Globus pallidus (tissue), 1 donor: ENCODE measurements at places on chromosomes 1 and 21.

- DNase-seq = no peak
Observed at GRCh38 chr1:222021129-222021528, 279.2 kb upstream of the DUSP10 start.

GRCh38 chr21:14862794-14863720 is 201.7 kb downstream of the NRIP1 start:
- DNase-seq = no peak

- peak; percentile 3 for DNase-seq
Observed at GRCh38 chr21:33975548-33976081, 60.0 kb upstream of the ATP5PO start.

DNA sequence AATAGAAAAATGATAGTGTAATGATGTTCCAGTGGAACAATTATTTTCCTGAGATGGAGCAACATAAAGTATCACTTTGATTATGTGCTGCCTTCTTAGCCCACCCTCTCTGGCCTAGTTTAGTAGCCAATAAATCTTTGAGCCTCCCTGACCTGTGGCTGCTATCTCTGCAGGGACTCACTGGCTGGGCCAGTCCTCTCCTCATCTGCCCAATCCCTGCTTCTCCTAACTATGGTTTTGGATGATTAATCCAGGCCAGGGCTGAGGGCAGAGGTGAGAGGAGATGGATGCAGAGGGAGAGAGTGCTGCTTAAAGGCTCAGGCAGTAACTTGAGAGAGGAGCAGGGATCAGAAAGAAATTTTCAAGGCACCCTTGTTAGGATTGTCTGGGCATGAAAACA is 89.0 kb upstream of the CD34 start:
- DNase-seq = no peak

DNA sequence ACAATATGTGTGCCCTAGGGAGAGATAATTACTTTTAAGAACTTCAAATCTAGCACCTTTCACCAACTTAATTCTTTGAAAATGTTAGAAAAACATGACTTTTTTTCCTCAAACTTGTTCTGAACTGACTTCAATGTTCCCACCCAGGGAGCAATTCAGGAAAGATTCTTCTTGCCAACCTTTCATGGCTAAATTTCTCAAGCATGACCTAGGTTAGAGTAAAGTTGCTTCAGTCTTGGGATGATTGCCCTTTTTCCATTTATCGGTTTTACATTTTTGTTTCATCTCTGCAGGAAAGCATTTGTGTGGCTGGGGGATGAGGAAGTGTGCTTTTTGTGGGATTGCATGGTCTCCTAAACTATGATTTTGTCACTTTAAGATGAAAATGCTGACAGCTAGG is 647.7 kb downstream of the LTN1 start:
- DNase-seq = no peak

DNA sequence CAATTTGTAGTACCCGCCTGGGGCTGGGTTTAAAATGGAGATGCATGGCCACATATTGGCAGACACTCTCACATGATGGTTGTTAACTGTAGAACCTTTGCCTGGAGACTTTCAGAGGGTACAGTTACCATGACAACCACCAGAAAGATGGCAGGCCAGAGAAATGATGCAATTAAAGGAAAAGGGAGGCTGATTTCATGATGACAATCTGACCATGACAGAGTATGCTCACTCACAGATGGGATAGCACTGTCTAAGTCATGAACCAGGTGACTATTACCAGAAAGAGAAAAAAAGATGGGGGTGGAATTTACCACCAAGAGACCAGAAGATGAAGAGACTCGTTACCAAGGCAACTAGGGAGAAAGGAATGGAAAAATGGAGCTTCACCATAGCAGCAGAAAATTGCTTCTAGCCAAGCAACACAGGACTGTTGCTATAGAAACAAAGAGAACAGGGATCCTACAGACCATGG is 3.5 kb upstream of the TRIT1 start:
- DNase-seq = no peak

DNA sequence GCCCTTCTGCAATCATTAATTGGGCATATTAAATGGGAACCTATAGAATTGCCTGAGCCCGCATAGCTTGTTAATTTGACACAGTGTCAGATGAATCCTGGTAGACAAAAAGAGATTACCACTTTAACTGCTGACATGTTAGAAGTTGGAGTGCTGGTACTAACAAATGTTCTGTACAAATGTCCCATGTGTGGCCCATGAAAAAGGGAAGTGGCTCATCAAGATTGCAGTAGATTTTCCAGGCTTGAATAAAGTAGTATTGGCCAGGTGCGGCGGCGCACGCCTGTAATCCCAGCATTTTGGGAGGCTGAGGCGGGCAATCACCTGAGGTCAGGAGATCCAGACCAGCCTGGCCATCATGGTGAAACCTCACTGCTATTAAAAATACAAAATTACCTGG is 45.6 kb downstream of the GNPAT start:
- DNase-seq = no peak

DNA sequence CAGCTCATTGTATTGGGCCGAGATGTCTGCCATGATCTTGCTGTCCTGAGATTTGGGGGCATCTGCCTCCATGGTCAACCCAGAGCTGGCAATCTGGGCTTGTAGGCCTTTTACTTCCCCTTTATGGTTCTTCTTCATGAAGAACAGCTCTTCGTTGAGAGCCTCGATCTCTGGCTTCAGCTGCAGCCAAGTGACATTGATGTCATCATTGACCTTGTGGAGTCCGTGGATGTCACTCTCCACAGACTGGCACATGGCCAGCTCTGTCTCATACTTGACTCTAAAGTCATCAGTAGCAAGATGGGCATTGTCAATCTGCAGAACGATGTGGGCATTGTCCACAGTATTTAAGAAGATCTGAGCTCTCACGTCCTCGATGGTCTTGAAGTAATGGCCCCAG is 29.2 kb downstream of the RAP1A start:
- DNase-seq = peak; percentile 26

GRCh38 chr1:22824466-22824865 is 113.8 kb downstream of the EPHB2 start:
- no peak for DNase-seq

GRCh38 chr21:17921579-17922530 is 102.7 kb upstream of the C21orf91 start:
- no peak for DNase-seq

DNA sequence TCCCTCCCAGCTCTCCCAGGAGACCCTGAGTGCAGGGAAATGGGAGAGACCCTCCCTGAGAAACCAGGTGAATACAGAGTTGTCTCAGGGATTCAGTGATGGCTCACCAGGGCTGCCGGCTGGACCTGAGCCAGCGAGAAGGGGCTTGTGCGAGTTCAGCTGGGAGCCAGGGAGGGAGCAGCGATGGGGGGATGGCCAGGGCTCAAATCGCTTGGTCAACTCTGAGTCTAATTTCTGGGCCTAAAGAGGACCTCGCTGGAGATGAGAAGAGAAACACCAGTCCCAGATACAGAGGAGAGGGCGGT is 6.5 kb downstream of the FCGR2A start:
- DNase-seq = no peak

DNA sequence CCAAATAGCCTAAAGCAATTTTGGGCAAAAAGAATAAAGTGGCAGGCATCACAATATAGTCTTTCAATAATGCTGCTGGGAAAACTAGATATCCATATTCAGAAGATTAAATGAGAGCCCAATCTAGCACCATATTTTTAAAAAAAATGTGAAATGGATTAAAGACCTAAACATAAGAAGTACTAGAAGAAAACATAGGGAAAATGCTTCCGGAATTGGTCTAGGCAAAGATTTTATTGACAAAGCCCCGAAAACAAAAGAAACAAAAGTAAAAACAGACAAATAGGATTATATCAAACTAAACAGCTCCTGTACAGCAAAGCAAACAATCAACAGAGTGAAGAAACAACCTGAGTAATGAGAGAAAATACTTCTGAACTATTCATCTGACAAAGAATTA is 48.6 kb upstream of the KCNK1 start:
- no peak for DNase-seq

GRCh38 chr1:233972951-233973635 is 68.6 kb downstream of the SLC35F3 start:
- DNase-seq = no peak

- no peak for DNase-seq
Observed at GRCh38 chr1:189431447-189431846, 1046.2 kb downstream of the BRINP3 start.

DNA sequence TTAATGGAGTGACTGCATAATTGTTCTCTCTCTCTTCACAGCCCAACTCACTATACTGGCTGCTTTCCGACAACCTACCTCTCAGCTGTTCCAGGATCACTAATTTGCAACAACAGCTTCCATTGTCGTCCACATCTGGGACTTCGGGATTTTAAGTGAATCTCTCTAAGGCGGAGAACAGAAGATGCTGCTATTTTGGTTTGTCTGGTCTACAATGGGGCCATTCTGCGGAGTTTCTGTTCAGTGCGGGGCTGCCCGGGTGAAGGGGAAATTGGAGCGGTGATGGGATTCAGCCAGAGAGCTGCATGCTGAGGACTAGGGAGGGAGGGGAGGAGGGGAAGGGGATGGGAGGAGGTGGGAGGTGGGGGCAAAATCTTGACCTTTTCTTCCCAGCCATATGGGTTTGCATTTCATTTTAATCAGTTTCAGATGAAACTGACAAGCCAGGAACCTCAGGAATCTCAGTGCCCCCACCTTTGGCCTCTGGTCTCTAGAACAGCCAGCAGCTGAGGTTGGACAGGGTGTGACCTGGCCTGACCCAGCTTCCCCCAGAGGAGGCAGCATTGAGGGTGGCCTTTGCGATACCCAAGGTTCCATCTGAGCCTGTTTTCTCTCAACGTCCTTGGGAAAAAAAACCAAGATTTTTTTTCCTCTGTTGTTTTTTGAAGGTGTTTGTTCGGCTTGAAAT is 6.9 kb upstream of the SRP9 start:
- DNase-seq = no peak

GRCh38 chr1:227949954-227950734 is 2.4 kb upstream of the WNT9A start:
- DNase-seq = no peak

DNA sequence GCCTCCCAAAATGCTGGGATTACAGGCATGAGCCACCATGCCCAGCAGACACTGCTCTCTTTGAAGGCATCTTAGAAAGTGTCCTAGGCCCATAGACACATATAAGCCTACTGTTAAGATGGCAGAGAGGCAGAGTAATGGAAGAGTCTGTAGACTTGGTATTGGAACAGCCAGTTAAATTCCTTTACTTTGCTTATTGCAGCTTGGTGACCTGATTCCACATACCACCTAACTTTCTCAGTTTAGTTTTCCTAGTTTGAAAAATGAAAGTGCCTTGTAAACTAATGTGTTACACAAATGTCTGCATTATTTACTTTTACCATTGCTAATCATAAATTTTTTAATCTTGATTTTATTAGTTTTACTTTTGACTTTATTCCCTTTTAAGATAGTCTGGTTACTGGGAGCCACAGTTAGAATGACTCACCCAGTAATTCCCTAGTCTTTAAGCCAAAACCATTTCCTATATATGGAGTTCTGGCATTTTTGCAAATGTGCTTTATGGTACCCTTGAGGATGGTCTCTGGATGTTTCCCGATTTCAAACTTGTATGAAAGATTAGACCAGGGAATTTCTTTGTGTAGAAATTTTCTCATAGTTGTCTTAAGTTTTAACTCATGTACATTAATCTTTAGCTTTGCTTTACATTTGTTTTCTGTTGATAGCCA is 6.4 kb downstream of the SMAP2 start:
- no peak for DNase-seq

DNA sequence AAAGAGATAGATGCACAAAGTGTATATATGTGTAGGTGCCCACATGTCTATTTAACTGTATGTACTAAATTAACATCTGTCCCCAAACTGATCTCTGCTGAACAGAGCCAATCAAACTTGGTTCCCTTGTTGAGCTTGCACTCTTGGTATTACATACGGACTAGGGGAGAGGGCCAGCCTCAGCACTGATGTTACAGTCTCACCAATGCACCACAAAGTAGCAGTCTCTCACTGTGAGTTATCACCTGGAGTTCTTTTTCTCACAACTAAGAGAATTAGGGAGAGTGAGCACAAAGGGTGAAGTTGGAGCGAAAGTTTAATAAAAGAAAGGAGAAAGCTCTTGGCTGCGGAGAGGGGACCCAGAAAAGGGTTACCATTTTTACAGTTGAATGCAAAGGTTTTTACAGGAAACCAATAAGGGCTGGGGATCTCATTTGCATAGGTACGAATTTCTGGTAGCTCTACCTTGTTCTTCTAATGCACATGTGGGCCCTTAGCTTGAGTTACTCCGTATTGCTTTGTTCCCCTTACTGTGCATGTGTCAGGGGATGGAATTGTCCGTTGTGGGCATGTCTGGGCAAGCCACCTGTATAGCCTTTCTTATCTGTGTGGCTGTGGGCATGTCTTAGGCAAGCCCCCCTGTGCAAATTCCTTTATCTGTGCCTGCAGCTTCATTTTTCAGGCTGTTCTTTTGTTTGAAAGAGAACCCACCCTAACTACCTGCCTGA is 13.3 kb upstream of the CHI3L2 start:
- DNase-seq = no peak

- no peak for DNase-seq
Observed at GRCh38 chr21:42447732-42448131, 44.0 kb downstream of the UBASH3A start.

DNA sequence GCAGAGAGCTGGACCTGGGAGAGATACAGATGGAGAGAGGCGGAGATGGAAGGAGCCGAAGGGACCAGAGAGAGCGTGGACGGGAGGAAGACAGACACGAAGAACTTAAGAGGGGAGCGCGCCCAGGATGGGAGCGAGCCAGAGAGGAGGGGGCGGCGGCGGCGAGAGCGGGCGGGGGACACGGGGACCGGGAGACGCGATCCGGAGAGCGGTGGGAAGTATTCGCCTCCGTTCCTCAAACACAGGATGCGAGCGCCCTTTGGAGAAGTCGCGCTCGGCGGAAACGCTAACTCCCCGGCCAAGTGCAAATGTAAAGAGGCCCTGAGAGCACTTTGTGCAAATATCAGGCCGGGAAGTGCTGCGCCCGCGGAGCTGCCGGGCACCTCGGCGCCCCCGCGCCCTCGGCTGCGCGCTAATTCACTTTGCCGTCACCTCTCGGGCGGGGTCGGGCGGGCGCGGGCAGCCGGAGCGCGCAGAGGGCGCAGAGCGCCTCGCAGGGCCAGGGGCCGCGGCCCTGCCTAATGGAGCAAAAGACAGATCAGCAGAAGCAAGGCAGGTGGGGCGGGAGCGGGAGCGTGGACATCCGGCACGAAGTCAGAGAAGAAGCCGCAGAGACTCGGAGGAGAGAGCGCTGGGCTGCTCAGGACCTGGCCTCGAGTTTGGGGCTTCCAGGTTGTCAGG is 281.2 kb downstream of the RRAGC start:
- no peak for DNase-seq

DNA sequence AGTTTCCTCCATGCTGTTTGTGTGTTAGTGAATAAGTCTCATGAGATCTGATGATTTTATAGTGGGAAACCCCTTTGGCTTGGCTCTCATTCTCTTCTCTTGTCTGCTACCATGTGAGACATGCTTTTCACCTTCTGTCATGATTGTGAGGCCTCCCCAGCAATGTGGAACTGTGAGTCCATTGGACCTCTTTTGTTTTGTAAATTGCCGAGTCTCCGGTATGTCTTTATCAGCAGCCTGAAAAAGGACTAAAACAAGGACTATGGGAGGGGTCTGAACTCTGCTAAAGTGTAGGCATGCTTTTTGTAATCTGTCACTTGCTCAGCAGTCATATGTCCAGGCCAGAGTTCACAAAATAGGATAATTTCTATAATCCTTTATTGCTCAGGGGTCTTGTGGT is 164.0 kb upstream of the SNX7 start:
- DNase-seq = no peak

GRCh38 chr1:91278754-91279153 is 125.9 kb downstream of the HFM1 start:
- DNase-seq = no peak
